ENCODE measurements at places on chromosomes 11 and 22.
A peak's percentile ranks its signal among the peaks of the same experiment; 100 is the strongest.

- no peak for DNase-seq
Measured at GRCh38 chr11:99461913-99462312, 441.2 kb downstream of the CNTN5 start.

DNA sequence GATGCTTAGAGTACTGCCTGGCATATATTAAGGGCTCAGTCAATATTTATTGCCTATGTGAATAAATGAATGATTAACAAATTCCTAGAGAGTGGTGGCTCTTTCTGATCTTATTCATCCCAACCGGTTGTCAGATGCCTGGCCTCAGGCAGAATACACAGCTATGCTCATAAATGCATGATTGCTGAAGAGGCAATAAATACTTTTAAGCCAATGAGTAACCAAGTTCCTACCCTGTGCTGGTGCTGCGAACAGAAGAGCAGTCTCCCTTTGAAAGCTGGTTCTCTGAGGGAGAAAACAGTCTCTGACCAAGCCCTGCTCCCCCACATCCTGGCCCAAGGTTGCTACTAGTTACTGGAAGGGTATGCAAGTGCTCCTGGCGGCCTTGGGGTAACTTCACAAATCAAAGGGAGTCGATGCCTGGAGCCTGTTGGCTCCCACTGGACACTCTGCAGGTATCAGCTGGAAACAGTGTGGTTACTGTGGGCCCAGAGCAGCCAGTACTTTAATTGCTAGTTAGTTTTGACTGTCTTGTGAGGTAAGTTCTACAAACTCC lies 2.8 kb downstream of the USH1C start:
- no peak for DNase-seq

DNA sequence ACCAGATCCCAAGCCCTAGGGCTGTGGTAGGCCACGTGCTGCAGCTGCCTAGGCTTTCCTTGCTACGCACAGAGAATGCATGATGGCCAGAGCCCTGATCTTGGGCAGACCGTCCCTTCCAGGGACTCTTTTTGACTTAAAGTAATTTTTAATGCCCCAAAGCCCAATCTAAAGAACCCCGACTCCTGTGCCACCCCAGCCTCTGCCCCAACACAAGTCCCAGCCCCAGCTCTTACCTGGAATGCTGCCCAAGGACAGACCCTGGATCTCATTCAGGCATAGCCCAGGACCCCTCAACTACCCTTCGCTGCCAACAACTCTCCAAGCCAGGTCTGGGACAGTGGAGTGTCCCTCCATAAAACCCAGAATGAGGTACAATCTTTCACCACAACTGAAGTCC lies 211.7 kb upstream of the B3GAT1 start:
- DNase-seq = no peak

DNA sequence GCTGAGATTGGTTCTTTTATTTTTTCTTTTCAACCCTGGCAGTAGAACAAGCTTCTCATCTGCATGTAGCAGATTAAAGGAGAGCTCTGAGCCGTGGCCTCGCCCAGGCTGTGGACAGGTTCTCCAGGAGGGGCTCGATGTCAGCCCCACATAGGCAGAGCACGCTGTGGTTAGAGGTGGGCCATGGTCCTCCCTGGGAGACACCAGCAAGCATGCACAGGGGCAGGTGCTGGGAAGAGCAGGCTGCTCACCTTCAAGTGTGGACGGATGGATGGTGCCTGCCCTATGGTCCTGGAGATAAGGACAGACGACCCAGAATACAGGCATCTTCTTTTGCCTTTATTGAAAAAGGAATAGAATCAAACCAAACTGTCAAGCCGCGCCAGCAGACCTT lies 634.8 kb downstream of the BRD1 start:
- DNase-seq = no peak

- DNase-seq = no peak
Measured at GRCh38 chr11:120707098-120707497, 195.6 kb downstream of the GRIK4 start.

DNA sequence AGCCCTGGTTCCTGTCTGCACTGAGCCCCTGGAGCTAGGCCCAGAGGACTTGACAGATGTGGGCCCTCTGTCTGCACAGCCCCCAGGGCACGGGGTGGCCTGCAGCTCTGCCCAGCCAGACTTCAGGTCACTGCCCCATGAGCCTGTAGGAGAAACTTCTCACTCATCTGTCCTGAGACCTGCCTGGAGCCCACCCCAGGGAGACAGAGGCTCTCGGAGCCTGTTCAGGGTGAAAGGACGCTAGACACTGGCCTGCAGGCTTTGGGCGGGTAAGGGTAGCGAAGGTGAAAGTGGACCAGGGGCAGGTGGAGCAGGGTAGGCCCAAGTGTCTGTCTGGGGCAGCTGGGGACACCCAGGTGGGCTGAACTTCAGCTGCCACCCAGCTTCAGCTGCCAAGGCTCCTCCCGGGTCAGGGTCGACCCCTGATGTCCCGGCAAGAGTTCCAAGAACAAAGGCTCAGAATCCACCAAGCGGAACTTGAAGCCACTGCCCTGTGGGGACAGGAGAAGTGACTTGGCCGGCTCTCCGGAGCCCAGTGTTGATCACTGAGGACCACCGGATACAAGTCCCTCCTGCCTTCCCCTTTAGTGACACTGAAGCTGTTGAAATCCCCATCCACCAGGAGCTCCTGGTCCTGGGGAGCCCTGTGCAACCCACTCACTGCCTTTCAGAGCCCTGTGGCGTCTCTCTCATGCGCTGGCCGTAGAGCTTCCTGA lies 90.3 kb downstream of the KCNQ1 start:
- no peak for DNase-seq

GRCh38 chr11:82978422-82979099 lies 77.0 kb downstream of the DDIAS start:
- no peak for DNase-seq

- DNase-seq = no peak
Measured at GRCh38 chr11:70108250-70108649, 30.1 kb downstream of the ANO1 start.

GRCh38 chr11:120658071-120658423 lies 146.5 kb downstream of the GRIK4 start:
- DNase-seq = no peak

DNA sequence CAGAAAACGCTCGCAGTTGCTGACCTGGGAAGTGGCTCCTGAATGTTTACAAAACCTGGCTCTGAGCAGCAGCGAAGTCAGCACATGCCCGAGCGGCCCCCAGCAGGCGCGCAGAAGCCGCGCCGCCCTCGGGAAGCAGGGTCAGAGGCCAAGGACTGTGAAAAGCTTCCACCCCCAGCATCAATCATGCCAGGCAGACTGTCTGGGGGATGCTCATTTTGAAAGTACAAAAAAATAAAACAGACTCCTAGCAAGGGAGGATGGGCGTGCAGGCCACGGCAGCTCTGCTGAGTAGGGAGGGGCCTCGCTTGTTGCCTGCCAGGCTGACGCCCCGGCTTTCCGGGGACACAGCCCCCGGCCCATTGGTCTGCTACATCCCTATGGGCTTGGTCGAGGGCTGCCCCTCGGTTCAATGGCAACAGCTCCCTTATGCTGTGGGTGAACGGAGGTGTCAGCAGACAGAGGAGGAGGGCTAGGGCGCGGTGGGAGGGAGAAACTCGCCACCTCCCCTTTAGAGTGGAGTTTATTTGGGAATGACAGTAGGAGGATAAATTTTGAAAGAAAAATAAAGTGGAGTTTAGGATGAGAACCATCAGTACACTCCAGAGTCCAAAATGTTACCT lies 37.7 kb upstream of the GNB1L start:
- DNase-seq = peak; percentile 62

- DNase-seq = no peak
Measured at GRCh38 chr22:17083811-17084441, 874 bp upstream of the IL17RA start.

- DNase-seq = no peak
Measured at GRCh38 chr22:33142282-33143055, 84.3 kb upstream of the SYN3 start.

- DNase-seq = peak; percentile 80
Measured at GRCh38 chr11:72041364-72042063, 38.8 kb downstream of the NUMA1 start.

DNA sequence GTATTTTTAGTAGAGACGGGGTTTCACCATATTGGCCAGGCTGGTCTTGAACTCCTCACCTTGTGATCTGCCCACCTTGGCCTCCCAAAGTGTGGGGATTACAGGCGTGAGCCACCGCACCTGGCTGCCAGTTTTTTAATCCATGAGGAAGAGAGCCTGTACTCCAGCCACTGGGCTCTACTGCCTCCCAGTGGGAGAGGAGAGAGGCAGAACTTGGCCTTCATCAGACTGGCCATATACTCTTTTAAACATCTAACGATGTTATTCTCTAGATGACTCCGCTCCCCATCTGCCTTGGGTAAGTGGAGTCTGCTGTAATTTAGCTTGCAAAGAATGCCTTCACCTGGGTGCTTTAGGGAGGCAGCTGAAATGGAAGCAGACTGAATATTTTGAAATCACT lies 34.6 kb downstream of the SLC6A5 start:
- no peak for DNase-seq

- no peak for DNase-seq
Measured at GRCh38 chr11:30594646-30595411, 8.7 kb upstream of the MPPED2 start.

DNA sequence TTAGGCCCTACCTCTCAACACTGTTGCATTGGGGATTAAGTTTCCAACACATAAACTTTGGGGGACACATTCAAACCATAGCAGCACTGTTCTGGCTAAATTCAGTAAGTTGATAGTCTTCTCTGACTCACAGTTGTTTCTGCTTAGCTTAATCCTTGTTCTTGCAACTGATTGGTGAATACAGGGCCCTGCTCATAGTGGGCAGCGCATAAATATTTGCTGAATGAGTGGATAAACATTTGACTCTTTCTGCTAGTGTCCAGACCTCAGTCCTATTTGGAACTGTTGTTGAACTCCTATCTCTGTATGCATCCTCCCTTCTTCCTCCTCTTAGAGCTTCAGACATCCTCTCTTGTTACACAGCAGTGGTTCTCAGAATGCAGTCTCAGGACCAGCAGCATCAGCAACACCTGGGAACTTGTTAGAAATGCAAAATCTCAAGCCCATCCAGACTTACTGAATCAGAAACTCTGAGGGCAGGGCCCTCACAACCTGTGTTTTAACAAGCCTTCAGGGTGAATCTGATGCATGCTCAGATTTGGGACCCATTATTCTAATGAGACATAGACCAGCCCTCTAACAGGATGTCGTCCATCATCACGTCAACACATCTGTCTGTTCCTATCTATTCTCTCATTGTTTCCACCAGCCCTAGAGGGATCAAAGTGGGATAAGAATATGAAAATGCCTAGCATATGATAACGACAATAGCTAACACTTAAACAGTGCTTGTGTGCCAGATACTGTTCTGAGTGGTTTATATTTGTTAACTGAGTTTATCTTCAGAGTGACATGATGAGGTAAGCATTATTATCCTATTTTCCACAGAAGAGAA lies 22.3 kb downstream of the SPON1 start:
- DNase-seq = no peak

- DNase-seq = no peak
Measured at GRCh38 chr11:2898366-2899079, 12.9 kb upstream of the CDKN1C start.

DNA sequence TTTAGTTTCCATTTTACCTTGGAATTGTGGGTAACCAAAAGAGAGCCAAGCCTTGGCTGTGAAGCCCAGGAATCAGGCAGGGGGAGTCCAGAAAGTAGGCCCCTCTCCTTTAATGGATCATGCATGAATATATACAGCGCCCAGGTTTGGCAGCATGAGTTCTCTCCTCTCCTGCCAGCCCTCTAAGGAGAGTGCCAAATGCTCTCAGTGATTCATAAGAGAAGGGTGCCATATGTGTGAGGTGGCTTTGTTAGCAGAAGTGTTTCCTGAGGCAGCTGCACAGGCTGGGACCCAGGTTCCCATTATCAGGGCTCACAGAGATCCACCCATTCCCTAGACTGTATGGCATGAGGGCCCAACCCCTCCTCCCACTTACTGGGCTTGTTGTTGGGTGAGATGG lies 52.3 kb upstream of the SCUBE2 start:
- DNase-seq = no peak

- DNase-seq = no peak
Measured at GRCh38 chr11:115869131-115869530, 364.9 kb upstream of the CADM1 start.

All from SHP77 (cell line).